SK-N-MC (cell line): ENCODE measurements at places on chromosomes 3 and 15.

DNA sequence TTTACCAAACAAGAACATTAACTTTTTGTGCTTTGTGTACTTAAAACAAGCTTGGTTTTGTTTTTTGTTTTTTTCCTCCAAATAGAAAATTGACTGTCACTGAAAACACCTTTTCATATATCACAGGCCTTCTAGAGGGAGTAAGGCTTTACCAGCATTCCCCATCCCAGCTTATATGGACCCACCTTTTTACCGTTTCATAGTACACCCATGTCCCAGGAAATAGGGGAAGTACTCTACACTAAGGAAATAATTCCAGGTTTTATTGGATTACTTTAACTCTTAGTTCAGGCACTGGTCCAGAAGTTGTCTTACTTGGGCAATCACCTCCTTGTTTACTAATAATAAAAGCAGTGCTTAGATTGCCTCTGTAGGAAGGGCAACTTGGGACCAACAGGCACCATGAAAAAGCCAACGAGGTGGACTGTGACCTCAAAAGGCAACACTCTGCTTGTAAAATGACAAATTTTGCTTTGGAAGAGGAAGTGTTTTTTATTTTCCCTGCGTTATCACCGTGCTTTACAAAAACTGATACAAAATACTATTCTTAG is 26.2 kb downstream of the HMG20A start:
- DNase-seq: no peak

- no peak for DNase-seq
These were observed 469.3 kb upstream of the CDIN1 start for GRCh38 chr15:36109943-36110658.

DNA sequence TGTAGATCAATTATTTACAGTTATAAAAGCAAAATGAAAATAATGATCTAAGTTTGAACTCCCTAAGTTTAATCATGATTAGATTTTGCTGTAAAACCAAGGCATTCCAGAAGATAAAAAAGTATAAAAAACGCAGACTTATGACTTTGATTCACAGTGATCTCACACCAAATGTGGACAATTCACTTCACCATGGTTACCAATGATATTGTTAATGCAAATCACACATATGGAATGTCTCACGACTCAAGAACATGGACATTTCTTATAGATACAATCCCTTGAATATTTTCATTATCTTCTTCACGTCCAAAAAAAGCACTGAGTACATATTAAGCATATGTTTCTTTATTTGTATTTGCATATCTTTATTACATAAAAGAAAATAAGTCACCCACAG is 1054.2 kb downstream of the NAALADL2 start:
- no peak for DNase-seq

DNA sequence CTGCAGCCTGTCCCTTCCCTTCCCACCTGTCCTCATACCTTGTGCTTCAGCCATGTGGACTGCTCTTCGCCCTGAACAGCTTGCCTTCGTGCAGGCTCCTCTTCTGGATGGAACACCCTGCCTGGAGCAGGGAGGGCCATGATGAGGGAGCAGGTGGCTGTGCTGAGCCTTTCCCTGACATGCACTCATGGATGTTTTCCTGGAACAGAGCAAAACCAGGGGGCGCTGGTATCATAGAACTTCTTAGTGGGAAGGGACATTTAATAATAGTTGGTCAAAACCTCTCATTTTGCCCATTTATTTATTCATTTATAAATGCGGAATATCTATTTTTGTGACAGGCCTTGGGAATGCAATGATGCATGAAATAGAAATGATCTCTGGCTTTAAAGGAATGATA is 149.3 kb downstream of the CACNA1D start:
- no peak for DNase-seq

GRCh38 chr15:100853676-100854440 is 25.8 kb upstream of the ALDH1A3 start:
- DNase-seq: no peak

- no peak for DNase-seq
These were observed 66.3 kb downstream of the ISG20 start for GRCh38 chr15:88704791-88705768.

GRCh38 chr15:66097151-66098021 is 156.2 kb downstream of the MEGF11 start:
- no peak for DNase-seq

DNA sequence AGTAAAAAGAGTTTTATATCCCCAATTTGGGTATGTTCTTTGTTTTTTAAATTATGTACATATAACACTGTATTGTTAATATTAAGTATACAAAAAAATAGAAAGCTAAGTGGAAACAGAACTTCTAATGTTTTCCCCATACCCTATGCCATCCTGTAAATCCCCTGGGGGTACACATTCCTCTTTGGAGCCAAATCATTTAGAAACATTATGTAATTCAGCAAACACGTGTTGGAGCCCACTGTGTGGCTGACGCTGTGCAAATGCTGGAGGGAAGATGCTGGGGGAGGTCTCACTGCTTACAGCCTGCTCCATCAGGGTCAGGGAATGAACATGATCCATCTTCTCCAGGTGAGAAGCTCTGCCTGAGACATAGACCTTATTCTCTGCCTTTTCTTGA is 52.8 kb downstream of the CRTC3 start:
- peak; percentile 97 for DNase-seq

DNA sequence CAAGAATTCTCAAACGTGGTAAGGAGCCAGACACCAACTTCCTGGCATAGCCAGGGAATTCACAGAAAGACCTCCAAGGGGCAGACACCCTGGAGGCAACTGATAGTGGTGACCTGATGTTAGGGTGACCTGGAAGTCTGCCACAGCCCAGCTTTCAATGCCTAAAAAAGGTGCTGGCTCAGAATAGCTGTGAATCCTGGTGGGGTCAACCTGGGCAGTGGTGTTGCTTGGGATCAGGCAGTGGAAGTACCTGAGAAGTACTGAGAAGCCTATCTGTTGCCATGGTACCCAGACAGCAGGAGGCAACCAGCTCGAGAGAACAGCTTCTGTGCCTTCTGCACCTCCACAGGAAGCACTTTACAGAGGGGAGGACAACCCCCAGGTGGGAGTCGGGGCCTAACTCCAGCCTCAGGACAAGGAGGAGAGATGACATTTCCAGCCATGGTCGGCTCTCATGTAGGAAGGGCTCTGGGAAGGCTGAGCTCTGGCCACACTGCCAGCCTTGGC is 55.4 kb upstream of the LARS2 start:
- no peak for DNase-seq
